Brain (organoid and tissue), 16 donors: ENCODE measurements at places on chromosomes 12 and 14.

GRCh38 chr14:34650786-34651584 is 21.0 kb upstream of the SNX6 start:
- no peak for DNase-seq

DNA sequence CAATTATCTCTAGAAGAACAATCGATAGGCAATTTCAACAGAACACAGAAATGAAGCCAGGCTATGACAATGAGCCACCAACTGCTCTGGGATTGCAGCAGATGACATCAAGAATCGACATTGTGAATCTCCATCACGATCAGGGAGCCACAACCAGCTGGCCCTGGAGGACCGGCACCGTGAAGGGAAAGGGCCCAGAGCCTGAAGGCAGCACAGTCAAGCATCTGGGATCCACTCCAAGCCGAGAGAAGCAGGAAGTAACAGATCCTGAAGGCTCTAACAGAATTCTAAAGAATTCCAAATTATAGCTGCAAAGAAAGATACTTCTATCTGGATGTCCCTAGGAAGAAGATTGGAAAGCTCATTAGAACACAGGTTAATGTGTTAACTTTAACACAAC is 61.0 kb downstream of the LRRC74A start:
- no peak for DNase-seq

GRCh38 chr14:49692193-49692757 is 645 bp upstream of the KLHDC1 start:
- DNase-seq, result no peak

GRCh38 chr14:91946622-91947474 is 646 bp downstream of the FBLN5 start:
- peak; percentile 56 for DNase-seq

DNA sequence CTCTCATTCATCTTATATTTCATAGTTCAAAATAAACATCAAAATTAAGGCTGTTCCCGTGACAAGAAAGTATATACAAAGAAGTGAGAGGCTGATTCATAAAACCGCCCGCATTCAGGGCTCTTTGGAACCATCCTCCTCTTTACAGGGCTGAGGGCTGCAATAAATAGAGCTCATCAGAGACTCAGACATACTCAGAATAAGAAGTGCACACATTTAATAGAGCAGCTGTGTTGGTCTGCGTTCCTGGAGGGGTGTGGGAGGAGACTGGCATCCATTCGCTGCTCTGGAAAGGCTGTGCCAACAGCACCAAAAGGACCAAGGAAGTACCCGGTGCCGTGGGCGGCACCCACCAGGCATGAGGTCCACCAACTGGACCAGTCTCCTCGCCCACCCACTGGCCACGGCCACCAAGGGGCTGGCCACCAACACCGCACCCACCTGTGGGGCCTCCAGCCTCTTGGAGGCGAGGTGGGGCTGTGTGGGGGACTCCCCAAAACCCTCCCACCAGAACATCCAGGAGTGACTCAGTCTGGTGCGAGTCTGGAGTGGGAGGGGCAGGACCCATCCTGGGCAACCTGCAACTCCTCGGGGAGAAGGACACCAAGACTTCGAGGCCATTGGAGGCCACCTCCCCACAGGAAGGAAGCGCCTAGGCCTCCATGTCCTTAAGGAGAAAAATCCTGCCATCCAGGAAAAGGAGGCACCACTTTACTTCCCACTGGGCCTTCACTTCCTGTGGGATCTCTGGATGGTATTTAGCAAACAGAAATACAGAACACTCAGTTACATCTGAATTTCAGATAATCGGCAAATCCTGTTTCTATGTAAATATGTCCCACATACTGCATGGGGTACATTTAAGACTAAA is 32.7 kb downstream of the VCPKMT start:
- DNase-seq, result no peak

DNA sequence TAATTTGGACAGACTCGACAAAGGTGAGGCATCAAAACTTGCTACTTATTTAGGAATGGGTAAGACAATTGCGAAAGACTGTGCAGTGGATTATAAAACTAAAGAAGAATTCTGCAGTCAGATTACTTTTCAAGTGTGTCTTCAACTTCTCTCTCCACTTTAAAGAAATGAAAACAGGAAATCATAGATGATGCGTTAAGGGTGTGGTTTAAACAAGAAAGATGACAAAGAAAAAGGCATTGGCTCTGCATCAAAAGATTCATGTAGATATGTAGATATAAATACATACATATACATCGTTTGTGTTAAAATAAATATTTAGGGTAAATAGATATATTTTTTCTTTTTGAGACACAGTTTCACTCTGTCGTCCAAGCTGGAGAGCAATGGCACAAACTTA is 74.6 kb upstream of the PARP11 start:
- DNase-seq, result no peak

DNA sequence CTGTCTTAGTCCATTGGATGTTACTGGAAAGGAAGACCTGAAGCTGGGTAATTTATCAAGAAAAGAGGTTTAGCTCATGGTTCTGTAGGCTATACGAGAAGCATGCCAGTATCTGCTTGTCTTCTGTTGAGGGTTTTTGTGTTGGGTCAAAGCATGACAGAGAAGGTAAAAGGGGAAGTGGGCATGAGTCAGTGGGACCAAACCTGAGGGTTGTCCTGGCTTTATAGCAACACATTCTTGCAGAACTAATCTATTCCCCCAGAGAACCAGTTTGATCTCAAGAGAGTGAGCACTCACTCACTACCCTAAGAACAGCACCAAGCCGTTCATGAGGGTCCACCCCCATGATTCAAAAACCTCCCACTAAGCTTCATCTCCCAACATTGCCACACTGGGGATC is 19.0 kb upstream of the KRAS start:
- no peak for DNase-seq

DNA sequence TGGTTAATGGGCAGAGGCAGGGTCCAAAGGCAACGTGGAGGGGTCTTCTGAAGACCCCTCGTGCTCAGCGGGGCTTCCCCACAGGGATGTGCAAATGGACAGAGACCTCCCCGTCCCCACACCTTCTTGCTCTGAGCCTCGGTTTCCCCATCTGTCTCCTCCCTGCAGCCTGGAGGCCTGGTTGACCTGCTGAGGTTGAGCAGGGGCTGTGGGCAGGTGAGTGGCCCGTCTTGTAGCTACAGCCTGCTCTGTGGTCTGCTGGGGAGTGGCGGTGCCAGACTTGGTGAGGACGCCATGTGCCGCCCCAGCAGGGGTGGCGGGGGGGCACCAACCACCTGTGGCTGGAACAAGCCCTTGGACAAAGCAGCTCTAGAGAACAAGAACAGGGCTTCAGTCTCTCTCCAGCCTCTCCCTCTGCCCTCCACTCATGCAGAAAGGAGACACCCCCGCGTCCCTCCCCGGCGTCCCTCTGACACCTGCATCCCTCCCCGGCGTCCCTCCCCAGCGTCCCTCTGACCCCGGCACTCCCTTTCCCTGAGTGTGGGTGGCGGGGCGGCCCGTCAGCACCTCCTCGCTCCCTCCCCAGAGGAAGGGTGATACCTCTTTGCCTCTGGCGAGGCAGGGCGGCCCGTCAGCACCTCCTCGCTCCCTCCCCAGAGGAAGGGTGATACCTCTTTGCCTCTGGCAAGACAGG is 83.7 kb downstream of the NOC4L start:
- no peak for DNase-seq

DNA sequence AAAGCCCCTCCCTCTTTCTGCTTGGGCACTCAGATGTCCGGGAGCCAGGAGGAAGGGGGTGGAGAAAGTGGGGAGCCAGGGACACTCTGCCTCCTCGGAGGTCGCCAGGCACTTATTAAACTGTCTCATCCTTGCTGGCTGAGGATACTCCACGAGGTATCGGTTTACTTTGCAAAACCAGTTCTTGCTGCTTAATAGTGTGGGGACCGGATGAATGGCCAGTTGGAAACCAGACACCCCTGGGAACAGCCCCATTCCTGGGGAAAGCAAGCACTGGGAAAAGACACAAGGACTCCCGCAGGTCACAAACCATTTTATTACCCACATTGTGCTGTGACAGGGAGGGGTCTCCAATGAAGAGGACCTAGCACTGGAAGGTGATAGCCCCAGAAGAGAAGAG is 34.2 kb downstream of the CCDC88C start:
- DNase-seq, result no peak

GRCh38 chr14:51922624-51923023 is 62.2 kb downstream of the GNG2 start:
- peak; percentile 78 for DNase-seq

DNA sequence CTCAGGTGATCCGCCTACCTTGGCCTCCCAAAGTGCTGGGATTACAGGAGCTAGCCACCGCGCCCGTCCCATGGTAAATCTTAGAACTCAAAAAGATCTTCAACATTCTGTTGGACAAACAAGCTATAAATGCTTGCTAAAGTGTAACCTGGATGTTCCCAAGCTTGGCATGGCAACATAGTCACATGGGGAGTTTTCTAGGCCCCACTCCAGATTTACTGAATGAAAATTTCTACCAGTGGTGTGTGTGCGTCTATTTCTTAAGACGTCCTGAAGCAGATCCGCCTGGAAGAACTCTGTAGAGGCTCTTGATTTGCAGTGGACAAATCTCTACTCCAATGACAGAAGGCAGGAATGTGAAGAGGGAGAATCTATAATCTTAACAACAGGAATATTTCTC is 59.9 kb downstream of the ZFYVE21 start:
- no peak for DNase-seq

DNA sequence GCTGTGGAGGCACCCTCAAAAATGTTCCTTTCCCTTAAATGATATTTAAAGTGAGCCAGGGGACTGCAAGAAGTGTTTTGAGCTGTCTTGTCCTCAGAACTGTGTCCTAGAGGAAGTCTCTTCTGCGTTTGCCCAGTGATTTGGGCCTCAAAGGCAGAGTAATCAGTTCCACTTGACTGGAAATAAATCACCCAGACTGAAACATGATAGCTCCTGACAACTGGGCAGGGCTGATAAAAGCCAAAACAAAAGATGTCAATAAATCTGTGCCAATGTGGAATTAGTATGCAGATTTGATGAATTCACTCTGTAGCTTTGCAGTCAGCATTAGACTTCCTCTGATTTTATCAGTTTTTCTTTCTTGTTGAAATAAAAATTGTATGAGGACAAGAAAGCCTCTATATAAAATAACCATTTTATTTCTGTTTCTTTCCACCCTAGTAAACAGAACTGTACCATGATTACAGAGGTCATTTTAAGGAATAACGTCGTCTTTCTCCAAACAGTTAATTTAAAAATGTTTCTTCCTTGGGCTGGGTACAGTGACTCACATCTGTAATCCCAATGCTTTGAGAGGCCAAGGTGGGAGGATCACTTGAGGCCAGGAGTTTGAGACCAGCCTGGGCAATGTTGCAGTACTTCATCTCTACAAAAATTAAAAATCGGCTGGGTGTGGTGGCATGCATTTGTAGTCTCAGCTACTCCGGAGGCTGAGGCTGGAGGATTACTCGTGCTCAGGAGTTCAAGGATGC is 180.8 kb downstream of the ERC1 start:
- DNase-seq, result peak; percentile 76

DNA sequence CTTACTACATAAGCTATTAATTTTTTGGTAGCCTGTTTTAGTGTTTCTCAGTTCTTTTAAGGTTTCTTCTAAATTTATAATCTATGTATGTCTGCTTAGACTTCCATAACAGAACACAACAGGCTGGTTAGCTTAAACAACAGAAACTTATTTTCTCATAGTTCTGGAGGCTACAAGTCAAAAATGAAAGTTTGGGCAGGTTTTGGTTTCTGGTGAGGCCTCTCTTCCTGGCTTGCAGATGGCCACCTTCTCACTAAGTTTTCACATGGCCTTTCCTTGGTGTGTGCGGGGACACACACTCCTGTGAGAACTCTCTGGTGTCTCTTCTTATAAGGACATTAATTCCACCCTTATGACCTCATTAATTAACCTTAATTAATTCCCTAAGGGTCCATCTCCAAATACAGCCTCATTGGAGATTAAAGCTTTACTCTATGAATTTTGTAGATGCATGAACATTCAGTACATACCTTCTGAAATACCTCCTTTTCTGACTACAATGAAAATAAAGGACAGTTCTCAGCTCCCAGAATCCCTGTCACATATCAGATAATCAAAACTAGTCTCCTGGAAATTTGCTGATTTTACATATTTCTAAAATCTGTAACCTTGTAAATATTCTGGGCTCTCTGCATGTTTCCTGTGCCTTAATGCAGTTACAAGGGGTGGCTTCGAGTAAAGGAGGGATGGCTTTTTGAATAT is 23.2 kb upstream of the BMAL2 start:
- no peak for DNase-seq

GRCh38 chr12:48995086-48995879 is 3.9 kb downstream of the DDN start:
- DNase-seq, result peak; percentile 70

- DNase-seq, result no peak
These were observed 5.6 kb upstream of the ST8SIA1 start for GRCh38 chr12:22340143-22340542.

DNA sequence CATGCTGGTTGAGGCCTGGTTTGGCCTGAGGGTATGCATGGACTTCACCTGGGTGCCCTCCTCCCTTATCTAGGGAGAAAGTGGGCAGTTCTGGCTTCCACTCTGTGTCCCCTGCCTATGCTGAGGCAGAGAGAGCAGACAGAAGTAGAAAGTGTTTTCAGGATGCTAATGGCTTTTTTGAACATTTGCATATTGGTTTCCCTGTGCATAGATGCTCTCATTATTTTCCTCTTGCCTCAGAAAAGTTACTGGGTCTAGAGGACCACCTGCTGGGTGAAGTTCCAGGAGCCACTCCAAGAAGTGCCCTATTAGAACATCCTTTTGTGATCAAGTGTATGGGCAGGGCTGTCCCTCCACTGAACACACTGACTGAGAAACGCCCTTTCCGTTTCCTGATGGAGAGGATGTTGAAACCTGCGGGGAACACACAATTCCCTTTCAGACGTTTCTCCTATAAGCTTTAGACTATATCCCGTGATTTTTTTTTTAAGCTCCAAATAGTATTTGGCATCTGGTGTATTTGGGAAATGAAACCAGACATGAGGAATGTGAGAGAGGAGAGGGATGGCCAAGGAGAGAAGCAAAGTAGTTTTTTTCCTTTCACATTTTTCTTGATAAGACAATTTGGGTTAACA is 66.6 kb downstream of the DAAM1 start:
- no peak for DNase-seq

DNA sequence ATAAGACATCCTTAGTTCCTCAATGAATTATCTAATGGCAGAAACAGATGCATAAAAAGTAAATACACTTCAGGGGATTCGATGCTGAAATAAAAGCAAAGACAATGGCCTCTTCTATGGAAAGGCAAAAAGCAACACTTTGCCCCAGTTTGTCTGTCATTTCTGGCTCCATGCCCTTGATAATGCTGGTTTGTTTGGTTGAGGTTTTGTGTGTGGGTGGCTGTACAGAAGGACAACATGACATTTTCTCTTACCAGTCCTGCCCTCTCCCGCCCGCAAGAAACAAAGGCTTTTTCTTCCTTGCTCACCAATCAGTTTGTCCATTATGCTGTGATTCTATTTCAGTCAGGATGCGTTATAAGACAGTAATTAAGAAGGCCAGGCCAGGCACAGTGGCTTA is 18.1 kb upstream of the WDR89 start:
- no peak for DNase-seq

GRCh38 chr12:71085575-71085974 is 72.2 kb downstream of the TSPAN8 start:
- DNase-seq, result no peak
